SK-MEL-5 (cell line): ENCODE measurements at places on chromosomes 12 and 14. TPM values are rescaled to one million over a fixed set of nuclear protein-coding genes. Genes with fewer than 3 reads are reported as not detected.

Gene FITM1
- not detected in 2 replicates for total RNA-seq

Gene TAS2R43
- 0.42 and 0.51 TPM in 2 replicates for total RNA-seq

Gene TNFAIP2
- 0.29 TPM in 1 of 2 replicates, not detected in the other for total RNA-seq

Gene KCNMB4
- total RNA-seq: 0.32 and 0.43 TPM in 2 replicates

Gene PTPRR
- total RNA-seq: 2.6 and 3.9 TPM in 2 replicates

Gene GARIN6
- not detected in 2 replicates for total RNA-seq

Gene ITGA5
- total RNA-seq: 19.2 and 22.6 TPM in 2 replicates

Gene TCTN1
- 35.6 and 55.0 TPM in 2 replicates for total RNA-seq

Gene MDP1
- total RNA-seq: 8.3 and 14.0 TPM in 2 replicates

Gene ZFHX2
- not detected in 2 replicates for total RNA-seq

Gene ZC2HC1C
- total RNA-seq: 3.9 and 4.6 TPM in 2 replicates

Gene TMEM30B
- total RNA-seq: not detected in 2 replicates

Gene TMEM116
- total RNA-seq: 10.0 and 11.9 TPM in 2 replicates

Gene WSCD2
- total RNA-seq: not detected in 2 replicates

Gene ART4
- not detected in 2 replicates for total RNA-seq

Gene MIP
- not detected in 2 replicates for total RNA-seq

Gene ST8SIA1
- total RNA-seq: 29.9 and 31.4 TPM in 2 replicates

Gene CELA1
- total RNA-seq: not detected in 2 replicates

Gene MIPOL1
- total RNA-seq: 3.7 and 6.5 TPM in 2 replicates

Gene LRP1
- 4.2 and 6.4 TPM in 2 replicates for total RNA-seq

Gene PZP
- 0.59 TPM in 1 of 2 replicates, not detected in the other for total RNA-seq

Gene KDM5A
- 32.1 and 33.1 TPM in 2 replicates for total RNA-seq

Gene C14orf39
- total RNA-seq: not detected in 2 replicates

Gene SLC24A4
- total RNA-seq: 0.19 and 0.24 TPM in 2 replicates

Gene ACOT4
- total RNA-seq: 0.11 and 0.43 TPM in 2 replicates

Gene KRT81
- 0.16 TPM in 1 of 2 replicates, not detected in the other for total RNA-seq

Gene ARMH4
- total RNA-seq: 2.9 and 3.1 TPM in 2 replicates

Gene KCNC2
- not detected in 2 replicates for total RNA-seq

Gene GPX2
- total RNA-seq: not detected in 2 replicates

Gene PLEKHG7
- total RNA-seq: not detected in 2 replicates

Gene HOXC4
- 2.2 and 2.4 TPM in 2 replicates for total RNA-seq

Gene PLCZ1
- not detected in 2 replicates for total RNA-seq

Gene GPRC5D
- total RNA-seq: not detected in 2 replicates

Gene ITGA7
- total RNA-seq: 60.5 and 65.4 TPM in 2 replicates

Gene ACOT6
- total RNA-seq: 0.18 TPM in 1 of 2 replicates, not detected in the other

Gene CMKLR1
- not detected in 2 replicates for total RNA-seq

Gene STYK1
- 0.05 TPM in 1 of 2 replicates, not detected in the other for total RNA-seq

Gene NDRG2
- 12.0 and 13.4 TPM in 2 replicates for total RNA-seq

Gene ADAM21
- not detected in 2 replicates for total RNA-seq

Gene SPX
- total RNA-seq: 2.6 and 4.0 TPM in 2 replicates

Gene TOMM20L
- not detected in 2 replicates for total RNA-seq

Gene AKAP3
- total RNA-seq: 0.75 and 0.79 TPM in 2 replicates

Gene SIX1
- total RNA-seq: 2.3 and 3.3 TPM in 2 replicates

Gene KRT72
- not detected in 2 replicates for total RNA-seq

Gene ARPC3
- total RNA-seq: 335 and 355 TPM in 2 replicates

Gene HEBP1
- 7.8 and 7.9 TPM in 2 replicates for total RNA-seq

Gene TEX22
- total RNA-seq: 0.26 and 0.32 TPM in 2 replicates

Gene RPGRIP1
- 0.08 and 0.21 TPM in 2 replicates for total RNA-seq

Gene MYO1A
- total RNA-seq: not detected in 2 replicates

Gene CBLN3
- total RNA-seq: 0.11 and 0.24 TPM in 2 replicates

Gene ACSM4
- not detected in 2 replicates for total RNA-seq

Gene FAM222A
- 8.5 and 8.9 TPM in 2 replicates for total RNA-seq

Gene ENDOU
- total RNA-seq: not detected in 2 replicates

Gene BATF
- 0.74 TPM in 1 of 2 replicates, not detected in the other for total RNA-seq

Gene AICDA
- total RNA-seq: 0.24 and 1.1 TPM in 2 replicates

Gene TSPAN8
- 0.50 and 1.2 TPM in 2 replicates for total RNA-seq

Gene KRT85
- total RNA-seq: not detected in 2 replicates

Gene GYS2
- not detected in 2 replicates for total RNA-seq
